ENCODE measurements at places on chromosomes 7 and 10. TPM values are rescaled to one million over a fixed set of nuclear protein-coding genes. Genes with fewer than 3 reads are reported as not detected.

SLC16A9 gene
- polyA plus RNA-seq = 3.3 TPM

GRCh38 chr7:155928583-155928982, 116.3 kb upstream of the SHH start:
- DNase-seq = no peak

ACTL6B gene
- not detected for polyA plus RNA-seq

- no peak for DNase-seq
These were observed 40.4 kb downstream of the KCTD7 start for GRCh38 chr7:66669088-66669487.

WEE2 gene
- polyA plus RNA-seq = 0.09 TPM

PTF1A gene
- polyA plus RNA-seq = not detected

DNA sequence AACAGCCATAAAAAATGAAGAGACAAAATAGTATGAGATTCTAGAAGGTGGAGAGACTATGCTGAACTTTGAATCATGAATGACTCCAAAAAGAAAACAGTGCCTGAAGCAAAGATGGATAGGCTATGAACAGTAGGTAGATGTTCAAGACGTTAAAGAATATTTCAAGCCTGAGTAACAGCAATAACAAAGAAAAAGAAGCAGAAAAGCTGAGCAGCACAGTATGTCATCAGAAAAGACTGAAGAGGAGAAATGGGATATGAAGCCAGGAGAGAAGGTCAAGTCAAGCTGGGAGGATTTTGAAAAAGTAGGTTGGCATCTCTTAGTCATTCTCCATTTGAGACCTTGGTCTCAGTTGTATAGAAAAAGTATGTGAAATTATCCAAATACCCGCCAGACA, 484.4 kb downstream of the SORCS1 start:
- no peak for DNase-seq
